ENCODE measurements at places on chromosomes 4 and X.

DNA sequence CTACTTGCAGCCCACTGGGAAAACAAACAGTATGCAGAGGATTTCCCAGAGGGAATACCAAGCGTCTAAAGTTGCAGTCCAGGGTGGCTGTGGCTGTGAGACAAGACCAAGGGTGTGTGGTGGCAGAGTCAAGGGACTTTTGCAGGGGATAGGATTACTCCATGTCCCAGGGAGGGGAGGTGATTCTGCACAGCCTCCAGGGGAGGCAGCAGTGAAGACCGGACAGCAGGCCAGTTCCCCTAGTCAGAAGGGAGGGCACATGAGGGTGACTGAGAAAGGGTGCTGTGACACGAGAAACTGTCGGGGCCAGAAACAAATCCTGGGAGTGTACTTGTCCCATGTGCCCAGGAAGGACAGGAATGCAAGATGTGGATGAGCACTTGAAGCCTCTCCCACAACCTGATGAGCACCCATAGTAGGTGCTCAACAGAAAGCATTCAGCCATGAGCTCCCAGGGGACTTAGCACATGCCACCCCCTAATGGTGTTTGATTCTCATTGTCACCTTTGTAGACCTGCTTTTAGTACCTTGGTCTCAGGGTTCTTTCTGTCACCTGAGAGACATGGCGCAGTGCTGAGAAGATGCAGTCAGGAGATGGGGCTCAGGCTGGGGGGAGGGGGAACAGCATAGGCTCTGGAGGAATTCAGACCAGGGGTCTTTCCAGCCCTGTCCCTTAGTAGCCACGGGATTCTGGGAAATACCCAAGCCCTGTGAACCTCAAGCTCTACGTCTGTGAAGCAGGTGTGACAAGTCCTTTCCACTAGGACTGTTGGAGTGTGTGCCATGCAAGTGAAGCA is 18.1 kb upstream of the HSFX3 start:
- no peak for DNase-seq

DNA sequence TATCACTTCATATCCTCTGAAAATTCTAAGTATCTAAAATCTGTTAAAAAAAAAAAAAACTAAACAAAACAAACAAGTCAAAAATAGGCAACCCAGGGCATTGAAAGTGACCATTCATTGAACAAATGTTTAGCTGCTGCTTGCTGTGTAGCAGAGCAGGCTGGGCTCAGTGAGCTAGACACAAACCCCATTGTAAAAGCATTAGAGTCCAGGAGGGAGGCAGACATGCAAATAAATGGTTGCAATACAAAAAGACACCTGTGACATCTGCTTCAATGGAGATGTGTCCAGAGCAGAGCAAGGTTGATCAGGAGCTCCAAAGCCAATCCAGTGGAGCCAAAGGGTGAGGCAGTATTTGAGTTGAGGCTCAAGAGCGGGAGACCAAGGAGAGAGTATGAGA is 267.3 kb upstream of the GATB start:
- no peak for DNase-seq

GRCh38 chr4:159413306-159413943 is 310.5 kb downstream of the RAPGEF2 start:
- no peak for DNase-seq

DNA sequence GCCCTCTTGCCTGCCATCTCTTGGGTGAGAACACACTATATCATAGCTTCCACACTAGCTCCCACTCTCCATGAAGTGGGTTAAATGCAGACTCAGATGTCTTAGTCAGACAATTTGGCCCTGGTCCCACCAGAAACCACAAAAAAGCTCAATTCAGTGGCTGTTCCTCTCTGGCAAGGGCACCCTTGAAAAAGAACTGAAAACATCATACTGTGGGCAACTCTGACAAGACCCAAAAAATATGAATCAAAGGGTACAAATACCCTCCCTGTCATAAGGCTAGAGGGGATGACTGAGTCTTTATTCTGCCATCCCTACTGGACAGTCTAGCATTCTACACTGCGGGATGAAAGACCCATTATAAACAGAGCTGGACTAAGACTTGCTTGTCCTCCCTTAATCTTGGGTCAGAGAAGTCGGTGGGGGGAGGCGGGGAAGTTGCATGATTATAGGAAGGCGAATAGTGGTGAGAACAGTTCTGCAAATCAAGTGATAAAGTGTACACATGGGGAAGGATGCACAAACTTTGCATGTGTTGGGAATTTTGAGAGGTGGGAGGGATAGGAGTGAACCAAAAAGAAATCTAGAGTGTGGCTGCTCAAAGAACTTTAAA is 172.1 kb downstream of the OPHN1 start:
- DNase-seq = no peak

- DNase-seq = no peak
Measured at GRCh38 chr4:69057620-69058409, 38.5 kb upstream of the UGT2B7 start.

DNA sequence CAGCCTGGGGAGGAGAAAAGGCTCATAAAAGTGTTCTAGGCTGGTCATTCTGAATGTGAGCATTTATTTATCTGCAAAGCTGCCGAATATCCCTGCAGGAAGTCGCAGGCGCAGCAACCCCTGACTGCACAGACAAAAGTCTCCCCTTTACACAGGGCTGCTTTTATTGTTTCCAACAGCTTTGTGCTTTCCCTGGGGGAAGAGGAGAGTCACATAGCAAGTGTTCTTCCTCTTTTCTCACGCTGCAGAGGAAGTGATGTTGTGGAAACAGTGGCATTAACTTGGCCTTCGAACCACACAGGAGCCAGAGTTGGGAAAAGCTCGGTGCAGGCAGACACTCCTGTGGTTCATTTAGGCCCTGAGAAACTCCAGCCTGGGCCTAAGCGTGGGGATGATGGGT is 81.5 kb upstream of the BCOR start:
- no peak for DNase-seq

GRCh38 chrX:116246261-116246660 is 75.7 kb downstream of the AGTR2 start:
- DNase-seq = no peak

GRCh38 chr4:14066979-14067378 is 439.5 kb upstream of the BOD1L1 start:
- DNase-seq = no peak

GRCh38 chr4:43556262-43556661 is 663.7 kb downstream of the GRXCR1 start:
- DNase-seq = no peak

GRCh38 chr4:47809654-47810203 is 28.1 kb downstream of the CORIN start:
- no peak for DNase-seq

DNA sequence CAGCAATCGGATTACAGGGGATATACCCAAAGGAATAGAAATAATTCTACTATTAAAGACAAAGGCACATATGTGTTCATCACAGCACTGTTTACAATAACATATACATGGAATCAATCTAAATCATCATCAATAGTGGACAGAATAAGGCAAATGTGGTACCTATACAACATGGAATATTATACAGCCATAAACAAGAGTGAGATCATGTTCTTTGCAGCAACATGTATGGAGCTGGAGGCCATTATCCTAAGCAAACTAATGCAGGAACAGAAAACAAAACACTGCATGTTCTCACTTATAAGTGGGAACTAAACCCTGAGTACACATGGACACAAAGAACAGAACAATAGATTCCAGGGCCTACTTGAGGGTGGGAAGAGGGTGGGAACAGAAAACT is 163.2 kb downstream of the CFAP299 start:
- no peak for DNase-seq

GRCh38 chr4:2400841-2401609 is 17.4 kb downstream of the ZFYVE28 start:
- no peak for DNase-seq
